IPS DF 19.7 (cell line): ENCODE measurements at places on chromosomes 5 and 9.

DNA sequence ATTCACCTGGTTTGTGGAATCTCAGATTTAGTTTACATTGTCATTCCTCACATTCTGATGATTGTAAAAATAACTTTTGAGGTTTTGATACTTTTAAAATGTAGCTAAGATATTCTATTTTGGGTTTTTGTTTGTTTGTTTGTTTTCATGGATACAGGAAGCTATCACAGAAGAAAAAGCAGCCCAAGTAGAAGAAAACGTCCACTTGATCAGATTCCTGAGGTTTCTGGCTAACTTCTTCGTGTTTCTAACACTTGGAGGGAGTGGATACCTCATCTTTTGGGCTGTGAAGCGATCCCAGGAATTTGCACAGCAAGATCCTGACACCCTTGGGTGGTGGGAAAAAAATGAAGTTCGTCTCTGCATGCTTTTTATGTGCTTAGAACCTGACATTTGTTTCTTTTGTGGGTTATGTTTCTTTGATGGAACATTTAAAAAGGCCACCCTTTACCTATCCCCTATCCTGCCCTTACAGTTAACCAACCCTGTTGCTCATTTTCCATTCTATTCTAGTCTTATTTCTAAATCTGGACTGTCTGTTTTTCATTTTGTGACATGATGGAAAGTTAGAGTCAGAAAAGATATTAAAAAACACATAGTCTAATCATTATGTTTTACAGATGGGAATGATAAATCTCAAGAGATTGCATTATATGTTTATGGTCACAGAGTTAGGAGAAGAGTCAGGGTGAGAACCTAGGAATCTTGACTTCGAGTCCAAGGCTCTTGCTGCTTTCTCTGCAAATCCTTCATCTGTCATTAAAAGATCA is 163.7 kb downstream of the ALDH1A1 start:
- no peak for DNase-seq

GRCh38 chr9:104841601-104842141 is 77.7 kb downstream of the NIPSNAP3B start:
- DNase-seq, result no peak

DNA sequence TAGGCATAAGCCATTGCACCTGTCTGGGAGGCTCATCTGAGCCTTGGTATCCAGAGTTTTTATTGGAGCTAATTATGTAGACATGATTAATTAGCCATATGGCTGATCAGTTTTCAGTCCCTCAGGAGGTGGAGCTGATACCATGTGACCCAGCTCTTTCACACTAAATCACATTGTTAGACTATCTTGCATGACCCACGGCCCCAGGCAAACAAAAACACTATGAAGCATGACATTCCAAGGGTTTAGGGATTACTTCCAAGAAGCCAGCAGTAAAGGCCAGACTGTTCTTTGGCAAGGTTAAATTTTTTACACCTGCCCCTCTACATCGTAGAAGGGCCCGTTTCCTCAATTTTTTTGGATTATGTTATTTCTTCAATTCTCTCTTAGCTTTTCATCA is 5.0 kb upstream of the C5orf24 start:
- DNase-seq, result no peak

DNA sequence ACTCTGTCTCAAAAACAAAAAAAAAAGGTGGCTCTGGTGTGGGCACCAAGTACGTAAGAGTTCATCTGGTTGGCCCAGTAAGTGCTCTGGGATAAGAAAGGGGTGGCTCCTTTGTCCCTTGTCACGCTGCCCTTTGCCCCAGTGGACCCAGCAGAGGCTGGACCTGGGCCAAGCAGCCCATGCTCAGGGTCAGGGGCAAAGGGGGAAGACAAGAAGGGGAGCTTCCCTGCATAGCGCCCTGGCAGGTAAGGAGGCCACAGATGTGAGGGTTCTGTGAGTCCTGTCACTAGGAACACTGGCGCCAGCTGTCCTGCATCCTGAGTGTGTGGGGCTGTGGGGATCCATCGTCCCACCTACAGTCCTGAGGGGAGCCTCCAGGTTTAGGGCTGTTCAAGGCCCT is 65.3 kb downstream of the GADD45G start:
- DNase-seq, result no peak

DNA sequence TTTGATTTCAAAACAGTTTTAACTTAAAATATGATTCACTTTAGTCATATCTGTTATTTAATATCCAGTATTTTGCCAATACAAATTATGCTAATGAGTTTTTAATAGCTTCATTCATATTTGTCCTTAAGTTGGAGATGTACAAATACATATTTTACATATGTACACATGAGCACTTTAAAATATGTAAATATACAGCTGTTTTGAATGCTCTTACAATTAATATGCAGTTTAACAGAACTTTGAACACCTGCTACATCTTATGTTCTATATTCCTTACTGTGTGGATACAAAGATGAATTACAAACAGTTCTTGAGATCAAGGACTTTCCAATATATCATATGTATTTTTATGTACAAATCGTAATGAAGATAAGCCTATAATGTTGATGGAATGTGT is 74.0 kb downstream of the CHSY3 start:
- DNase-seq, result no peak

GRCh38 chr9:77449240-77450084 is 198.7 kb downstream of the GNA14 start:
- no peak for DNase-seq

DNA sequence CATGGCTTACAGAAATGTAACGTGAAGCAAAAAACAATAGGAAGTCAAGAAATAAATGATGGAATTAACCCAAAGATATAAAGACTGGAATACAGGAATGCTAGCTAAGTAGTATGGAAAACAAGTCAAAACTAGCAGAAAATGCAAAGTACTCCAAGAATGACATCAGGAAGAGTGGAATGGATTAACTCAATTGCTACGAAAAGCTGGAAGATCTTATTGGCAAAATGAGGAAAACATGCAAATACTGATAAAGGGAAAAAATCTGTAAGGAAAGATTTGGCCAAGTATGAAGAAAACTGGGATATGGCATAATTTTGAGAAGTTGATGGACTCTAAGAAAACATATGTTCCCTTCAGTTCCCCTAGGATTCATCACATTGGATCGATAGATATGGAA is 324.5 kb upstream of the ZNF608 start:
- DNase-seq, result no peak

DNA sequence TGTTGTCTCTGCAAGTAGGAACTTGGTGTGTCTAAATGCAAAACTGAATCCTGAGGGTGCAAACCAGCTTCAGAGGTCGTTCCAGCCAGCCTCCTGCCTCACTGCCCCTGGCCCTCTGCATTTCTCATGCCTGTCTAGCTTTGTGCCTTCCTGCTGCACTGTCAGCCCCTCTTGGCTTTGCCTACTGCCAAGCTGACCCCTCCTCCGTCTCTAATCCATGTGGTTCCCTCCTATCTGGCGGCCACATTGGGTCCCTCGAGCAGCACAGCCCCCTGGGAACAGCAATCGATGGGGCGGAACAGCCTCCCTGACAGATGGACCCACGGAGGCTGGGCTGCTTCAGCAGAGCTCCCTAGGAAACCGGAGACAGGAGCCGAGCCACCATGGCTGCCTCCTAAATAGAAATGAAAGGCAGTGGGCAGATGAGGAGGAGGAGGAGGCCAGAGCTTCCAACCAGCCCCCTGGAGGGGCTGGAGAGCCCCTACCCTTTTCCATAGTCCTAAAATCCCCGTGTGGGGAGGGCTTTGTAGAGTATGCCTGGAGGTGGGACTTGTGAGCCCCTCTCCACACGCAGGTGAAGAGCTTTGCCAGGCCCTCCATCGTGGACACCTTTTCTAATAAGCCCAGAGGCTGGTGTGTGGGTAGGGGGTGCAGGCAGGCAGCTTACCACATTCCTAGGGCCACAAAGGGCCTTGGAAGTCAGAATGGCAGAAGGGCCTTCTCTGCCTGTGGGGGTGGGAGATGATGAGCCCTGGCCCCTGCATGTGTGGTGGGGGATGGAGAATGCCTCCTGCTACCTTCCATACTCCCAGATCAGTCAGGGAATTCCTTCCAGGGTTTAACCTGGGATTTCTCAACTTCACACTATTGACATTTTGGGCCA is 9.2 kb upstream of the CXXC5 start:
- DNase-seq, result no peak

GRCh38 chr5:34750206-34750605 is 88.8 kb upstream of the TTC23L start:
- no peak for DNase-seq

DNA sequence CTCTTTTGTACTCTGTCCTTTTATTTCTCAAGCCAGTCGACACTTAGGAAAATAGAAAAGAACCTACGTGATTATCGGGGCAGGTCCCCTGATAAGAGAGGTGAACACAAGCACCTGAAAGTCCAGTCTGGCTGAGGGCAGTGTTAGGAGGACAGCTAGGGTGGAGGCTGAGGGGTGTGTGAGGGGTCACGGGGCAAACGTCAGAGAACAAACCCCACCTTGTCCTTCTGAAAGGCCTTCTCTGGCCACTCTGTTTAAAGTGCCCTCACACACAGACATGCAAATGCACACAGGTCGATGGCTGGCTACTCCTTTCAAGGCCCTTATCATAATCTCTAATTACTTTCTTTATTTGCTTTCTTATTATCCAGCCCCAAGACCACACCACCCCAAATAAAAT is 108.8 kb downstream of the ESM1 start:
- no peak for DNase-seq

DNA sequence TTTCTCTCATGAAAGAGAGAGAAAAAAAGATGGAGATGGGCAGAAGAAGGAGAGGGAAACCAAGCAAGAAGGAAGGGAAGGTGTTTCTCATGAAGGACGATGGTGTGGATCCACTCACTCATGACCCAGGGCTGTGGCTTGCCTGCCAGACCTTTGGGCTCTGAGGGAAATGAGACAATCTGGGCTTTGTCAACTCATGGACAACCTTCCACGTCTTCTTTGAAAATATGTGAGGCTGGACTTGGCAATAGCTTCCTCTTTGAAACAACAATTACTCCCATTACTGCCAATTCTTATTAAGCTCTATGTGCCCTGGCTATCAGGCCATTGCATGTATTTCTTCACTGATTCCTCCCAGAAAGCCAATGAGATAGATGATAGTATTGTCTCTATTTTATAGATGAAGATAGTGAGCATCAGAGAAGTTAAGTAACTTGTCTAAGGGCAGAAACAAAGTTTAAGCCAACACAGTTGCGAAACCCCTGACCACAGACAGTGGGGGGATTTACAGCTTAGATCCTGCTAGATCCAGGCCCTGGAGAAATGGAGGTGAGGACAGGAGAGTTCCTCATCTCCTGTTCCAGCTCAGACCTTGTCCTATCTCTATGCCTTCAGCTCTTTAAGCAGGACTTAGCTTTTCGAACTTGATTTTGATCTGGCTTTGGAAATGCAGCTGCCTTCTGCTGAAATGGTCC is 132.4 kb downstream of the GCNT1 start:
- DNase-seq, result no peak

GRCh38 chr9:34610434-34611206 is 1.3 kb downstream of the RPP25L start:
- DNase-seq, result no peak

DNA sequence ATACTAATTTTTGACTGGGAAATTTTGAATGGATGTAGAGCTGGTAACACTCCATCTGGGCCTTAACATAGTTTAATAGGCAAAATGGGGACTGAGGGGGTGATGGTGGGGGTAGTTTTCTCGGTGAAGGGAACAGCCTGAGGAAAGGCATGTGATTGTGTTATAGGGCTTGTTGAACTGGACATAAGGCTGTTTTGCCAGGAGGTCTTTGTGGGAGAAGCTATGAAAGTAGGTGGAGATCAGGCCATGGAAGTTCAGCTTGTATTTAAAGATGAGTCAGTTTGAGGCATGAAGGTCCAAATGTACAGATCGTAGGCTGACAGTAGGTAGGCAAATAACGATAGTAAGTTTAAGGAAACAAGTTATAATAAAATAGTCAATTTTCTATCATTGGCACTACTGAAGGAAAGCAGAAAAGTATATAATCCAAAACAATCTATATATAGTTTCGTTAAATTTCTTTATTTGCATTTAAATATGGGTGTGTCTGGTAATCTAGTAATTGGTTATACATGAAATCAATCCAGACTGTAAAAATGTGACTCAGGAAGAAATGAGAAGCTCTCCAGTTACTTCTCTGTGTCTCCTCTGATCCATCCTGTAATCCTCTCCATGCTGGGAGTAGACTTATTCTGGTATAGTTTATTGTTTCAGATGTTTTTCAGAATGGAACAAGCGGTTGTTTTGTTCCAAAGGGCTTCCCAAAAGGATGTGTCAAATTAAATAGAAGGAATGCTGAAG is 2.8 kb downstream of the CSNK1G3 start:
- no peak for DNase-seq
